ENCODE measurements at places on chromosomes 1 and 21.

- DNase-seq = no peak
Observed at GRCh38 chr1:203308328-203308922, 3.1 kb downstream of the BTG2 start.

GRCh38 chr21:45826676-45827301 is 154.8 kb upstream of the COL6A1 start:
- DNase-seq = no peak

- DNase-seq = no peak
Observed at GRCh38 chr21:26067836-26068594, 102.6 kb downstream of the APP start.

DNA sequence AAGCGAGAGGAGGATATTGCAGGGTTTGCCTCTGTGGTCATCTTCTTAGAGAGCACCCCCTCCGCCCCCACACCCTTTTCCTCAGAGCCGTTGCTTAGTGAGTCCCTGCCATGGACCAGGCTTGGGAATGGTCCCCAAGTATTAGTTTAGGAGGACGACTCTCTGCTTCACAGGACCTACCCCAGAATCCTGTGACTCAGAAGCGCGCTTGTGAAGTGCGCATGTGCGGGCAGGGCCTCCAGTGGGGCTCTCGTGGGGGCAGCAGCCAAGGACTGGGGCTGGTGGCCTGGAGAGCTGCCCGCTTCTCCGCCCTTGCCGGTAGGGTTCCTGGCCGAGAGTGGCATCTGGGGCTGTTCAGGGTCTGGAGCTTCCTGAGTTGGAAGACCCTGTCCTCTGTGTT is 37.3 kb upstream of the HMGN1 start:
- DNase-seq = no peak

- DNase-seq = no peak
Observed at GRCh38 chr1:155962599-155963211, 15.6 kb downstream of the ARHGEF2 start.

- no peak for DNase-seq
Observed at GRCh38 chr1:85862456-85862855, 154.2 kb upstream of the ZNHIT6 start.

DNA sequence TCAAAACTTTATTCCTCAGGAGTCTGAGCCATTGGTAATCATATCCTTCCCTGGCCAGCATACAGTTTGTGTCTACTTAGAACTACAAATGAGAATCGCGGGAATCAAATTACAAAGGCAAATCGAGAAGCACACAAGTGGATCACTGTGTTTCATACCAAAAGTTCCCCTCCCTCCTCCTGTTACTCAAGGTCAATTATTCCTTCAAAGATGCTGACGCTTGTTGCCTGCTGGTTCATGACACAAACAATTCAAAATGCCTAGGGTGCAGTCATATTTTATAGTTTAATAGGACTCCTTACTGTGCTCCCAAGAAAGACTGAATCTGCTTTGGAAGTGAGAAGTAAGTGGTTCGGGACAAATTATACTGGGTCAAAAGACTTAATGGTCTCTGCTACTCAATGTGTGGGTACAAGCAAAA is 93.0 kb upstream of the PBX1 start:
- no peak for DNase-seq

- DNase-seq = no peak
Observed at GRCh38 chr1:31695327-31695726, 8.5 kb downstream of the COL16A1 start.

DNA sequence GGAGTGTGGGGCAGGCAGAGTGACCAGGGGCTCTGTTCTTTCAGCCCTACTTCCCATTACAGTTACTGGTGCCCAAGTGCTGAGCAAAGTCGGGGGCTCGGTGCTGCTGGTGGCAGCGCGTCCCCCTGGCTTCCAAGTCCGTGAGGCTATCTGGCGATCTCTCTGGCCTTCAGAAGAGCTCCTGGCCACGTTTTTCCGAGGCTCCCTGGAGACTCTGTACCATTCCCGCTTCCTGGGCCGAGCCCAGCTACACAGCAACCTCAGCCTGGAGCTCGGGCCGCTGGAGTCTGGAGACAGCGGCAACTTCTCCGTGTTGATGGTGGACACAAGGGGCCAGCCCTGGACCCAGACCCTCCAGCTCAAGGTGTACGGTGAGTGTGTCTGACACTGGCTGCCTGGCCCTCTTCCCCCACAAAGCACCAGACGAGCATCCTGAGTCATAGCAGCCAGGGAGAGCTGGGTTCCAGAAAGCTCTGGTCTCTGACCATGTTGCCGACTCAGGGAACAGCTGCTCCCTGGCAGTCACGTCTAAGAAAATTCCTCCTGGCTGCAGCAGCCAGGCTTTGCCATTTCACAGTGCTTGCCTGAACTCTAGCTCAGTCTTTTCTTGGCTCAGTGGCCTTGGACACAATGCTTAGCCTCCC is 3.3 kb downstream of the SLAMF8 start:
- DNase-seq = no peak

- no peak for DNase-seq
Observed at GRCh38 chr1:241836941-241837340, 11.1 kb upstream of the EXO1 start.

- no peak for DNase-seq
Observed at GRCh38 chr1:243921111-243921510, 71.1 kb upstream of the AKT3 start.

GRCh38 chr21:35764586-35764985 is 295.7 kb downstream of the SETD4 start:
- DNase-seq = no peak

GRCh38 chr1:243792401-243792800 is 57.6 kb downstream of the AKT3 start:
- DNase-seq = no peak

DNA sequence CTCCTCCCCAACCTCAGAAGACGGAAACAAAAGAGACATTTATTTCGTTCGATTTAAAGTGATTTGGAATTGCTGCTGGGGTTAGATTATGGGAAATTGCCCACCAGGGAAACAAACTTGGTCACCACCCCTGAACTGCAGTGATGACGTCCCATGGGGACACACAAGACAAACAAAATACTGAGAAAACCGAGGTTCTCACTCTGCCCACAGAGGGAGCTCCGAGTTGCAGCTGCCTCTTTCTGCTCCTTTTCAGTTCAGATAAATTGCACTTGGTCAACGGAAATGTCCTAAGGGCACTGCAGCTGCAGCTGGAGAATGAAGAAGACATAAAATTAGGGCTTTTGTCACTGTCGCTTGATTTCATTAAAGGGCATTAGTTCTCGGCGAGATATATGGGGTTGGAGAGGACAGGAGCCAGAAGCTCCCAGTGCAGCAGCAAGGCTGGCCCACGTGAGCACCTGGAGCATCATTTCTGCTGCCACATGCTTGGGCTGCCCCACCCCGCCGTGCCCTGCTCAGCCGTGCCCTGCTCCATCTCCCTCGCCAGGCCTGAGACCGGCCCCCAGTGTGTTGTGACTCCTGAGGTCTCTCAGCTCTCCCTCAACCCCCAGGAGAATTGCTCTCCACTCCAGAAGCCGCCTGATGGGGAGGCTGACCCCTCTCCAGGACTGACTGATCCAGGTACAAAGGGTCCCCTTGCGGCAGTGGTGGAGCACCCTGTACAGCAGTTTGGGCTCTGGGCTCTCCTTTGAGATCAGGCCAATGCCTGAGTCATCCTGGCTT is 231.7 kb upstream of the AJAP1 start:
- DNase-seq = peak; percentile 5

- no peak for DNase-seq
Observed at GRCh38 chr1:56404066-56404465, 175.3 kb downstream of the PLPP3 start.

- DNase-seq = no peak
Observed at GRCh38 chr1:181018901-181019681, 3.6 kb downstream of the STX6 start.

- no peak for DNase-seq
Observed at GRCh38 chr21:42651515-42652401, 1.7 kb upstream of the PDE9A start.

- no peak for DNase-seq
Observed at GRCh38 chr21:42148097-42148496, 70.8 kb upstream of the ABCG1 start.

DNA sequence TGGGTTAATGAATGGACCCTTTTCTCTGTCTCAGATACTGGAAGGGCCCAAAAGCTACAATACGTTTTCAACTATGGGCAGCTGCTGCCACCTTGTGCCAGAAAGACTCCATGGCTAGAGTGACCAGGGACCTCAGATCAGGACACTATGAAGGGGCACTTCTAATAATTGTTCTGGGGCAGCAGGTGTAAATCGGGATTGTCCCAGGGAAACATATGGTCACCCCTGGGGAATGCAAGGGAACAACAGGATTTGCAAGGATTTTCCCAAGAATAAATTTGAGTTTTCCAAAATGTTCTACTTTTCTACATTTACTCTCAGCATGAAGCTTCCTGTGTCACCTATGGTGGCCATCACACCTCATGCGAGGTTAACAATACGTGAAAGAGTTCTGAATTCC is 12.0 kb upstream of the FCAMR start:
- DNase-seq = peak; percentile 57

GRCh38 chr1:28602536-28603439 is 10.7 kb downstream of the RAB42 start:
- DNase-seq = peak; percentile 61

- no peak for DNase-seq
Observed at GRCh38 chr1:92352856-92353255, 54.0 kb downstream of the RPAP2 start.

Data from A549 (cell line).